ENCODE measurements at places on chromosomes 2 and 18. TPM values are rescaled to one million over a fixed set of nuclear protein-coding genes. Genes with fewer than 3 reads are reported as not detected.

DNA sequence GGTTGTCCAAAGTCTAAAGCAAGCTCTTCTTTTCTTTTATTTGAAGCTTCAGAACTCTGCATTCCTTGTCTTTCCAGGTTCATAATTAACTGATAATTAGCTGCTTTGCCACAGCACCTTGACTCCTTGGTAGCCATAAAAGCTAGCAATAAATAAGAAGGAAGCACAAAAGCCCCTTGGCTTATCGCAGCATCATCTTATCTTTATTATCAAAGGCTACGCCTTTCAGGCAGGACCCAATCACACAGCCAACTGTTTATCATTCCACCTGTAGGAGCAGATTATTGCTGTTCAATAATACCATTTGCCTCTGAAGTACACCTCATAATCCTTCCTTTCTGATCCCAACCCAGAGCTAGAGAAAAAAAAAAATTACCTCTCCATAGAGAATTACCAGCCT, 489.2 kb downstream of the SATB2 start:
- DNase-seq: no peak
- no peak overlapping the region for H3K4me3 ChIP-seq
- no peak overlapping the region for H3K27ac ChIP-seq

GRCh38 chr18:59353079-59353680, 5.9 kb downstream of the LMAN1 start:
- no peak overlapping the region for H3K4me3 ChIP-seq
- H3K27me3 ChIP-seq: no peaks in the 10 kb centered on the region
- peaks cover 66% of the 10 kb centered on the region for H3K36me3 ChIP-seq
- DNase-seq: no peak
- H3K27ac ChIP-seq: no peak overlapping the region

GRCh38 chr18:56933472-56933871, 213.4 kb upstream of the BOD1L2 start:
- no peak for DNase-seq
- H3K36me3 ChIP-seq: peaks cover 24% of the 10 kb centered on the region
- no peak overlapping the region for H3K4me3 ChIP-seq
- no peaks in the 10 kb centered on the region for H3K4me1 ChIP-seq
- H3K27me3 ChIP-seq: no peaks in the 10 kb centered on the region
- no peak overlapping the region for H3K27ac ChIP-seq

DNA sequence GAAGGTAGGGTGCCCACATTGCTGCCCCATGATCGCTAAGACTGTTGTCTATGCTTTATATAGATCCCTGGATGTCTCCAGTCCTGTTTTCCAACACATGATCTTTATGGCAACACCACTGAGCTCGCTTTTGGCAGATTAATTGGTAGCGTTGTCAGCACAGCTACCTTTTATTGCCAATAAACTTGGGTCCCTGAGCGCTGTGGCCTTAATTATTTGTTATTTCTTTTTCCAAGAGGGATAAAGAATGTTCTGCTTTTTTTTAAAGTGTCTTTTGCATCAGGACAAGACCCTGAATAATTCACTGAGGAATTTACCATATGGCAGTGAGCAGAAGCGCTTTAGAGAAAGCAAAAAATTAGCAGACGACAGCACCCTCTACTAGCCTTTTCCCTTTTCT, 113.5 kb downstream of the COLEC12 start:
- H3K4me1 ChIP-seq: no peaks in the 10 kb centered on the region
- H3K27ac ChIP-seq: no peak overlapping the region
- peaks cover 2% of the 10 kb centered on the region for H3K27me3 ChIP-seq
- H3K36me3 ChIP-seq: no peaks in the 10 kb centered on the region

DNA sequence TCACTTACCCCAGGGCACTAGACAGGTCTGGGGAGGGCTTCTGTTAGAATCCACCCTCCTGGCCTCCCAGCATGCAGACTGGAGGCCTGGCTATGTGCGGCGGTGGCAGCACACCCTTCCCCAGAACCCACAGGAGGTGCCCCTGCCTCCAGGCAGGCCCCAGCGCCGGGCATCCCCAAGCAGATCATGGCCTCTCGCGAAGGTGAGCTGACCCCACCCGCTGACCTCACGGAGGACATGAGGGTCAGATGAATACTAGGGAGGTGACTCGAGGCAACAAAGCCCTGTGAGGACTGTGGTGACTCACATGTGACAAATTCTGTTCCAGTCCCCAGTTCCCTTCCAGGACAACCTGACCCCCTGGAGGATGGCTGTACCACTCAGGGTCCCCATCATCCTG, 1.9 kb downstream of the MAB21L4 start:
- H3K27me3 ChIP-seq: no peaks in the 10 kb centered on the region
- no peaks in the 10 kb centered on the region for H3K36me3 ChIP-seq
- no peak overlapping the region for H3K27ac ChIP-seq
- H3K4me3 ChIP-seq: no peak overlapping the region
- DNase-seq: no peak

GRCh38 chr18:42326752-42327151, 371.7 kb downstream of the PIK3C3 start:
- H3K36me3 ChIP-seq: no peaks in the 10 kb centered on the region
- no peaks in the 10 kb centered on the region for H3K4me1 ChIP-seq
- H3K27ac ChIP-seq: no peak overlapping the region
- DNase-seq: no peak
- H3K4me3 ChIP-seq: no peak overlapping the region

DNA sequence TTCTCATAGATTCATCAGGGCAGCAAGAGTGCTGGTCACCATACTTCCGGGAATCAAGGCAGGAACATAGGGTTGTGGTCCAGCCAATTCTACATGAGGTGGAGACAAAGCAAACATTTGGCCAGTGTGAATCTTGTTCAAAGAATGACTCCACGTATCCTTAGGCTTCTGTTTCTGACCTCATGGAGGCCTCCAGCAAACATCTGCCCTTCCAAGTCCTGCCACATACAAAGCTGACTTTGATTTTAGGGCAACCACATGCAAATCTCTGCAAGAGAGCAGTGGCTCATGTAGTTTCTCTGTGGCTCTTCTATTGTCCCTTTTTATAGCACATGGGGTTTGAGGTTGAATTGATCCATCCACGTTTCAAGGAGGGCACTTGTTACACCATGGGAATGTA, 132.1 kb upstream of the MMADHC start:
- H3K27me3 ChIP-seq: no peaks in the 10 kb centered on the region
- H3K36me3 ChIP-seq: no peaks in the 10 kb centered on the region
- H3K4me1 ChIP-seq: no peaks in the 10 kb centered on the region
- no peak for DNase-seq
- no peak overlapping the region for H3K27ac ChIP-seq

DNA sequence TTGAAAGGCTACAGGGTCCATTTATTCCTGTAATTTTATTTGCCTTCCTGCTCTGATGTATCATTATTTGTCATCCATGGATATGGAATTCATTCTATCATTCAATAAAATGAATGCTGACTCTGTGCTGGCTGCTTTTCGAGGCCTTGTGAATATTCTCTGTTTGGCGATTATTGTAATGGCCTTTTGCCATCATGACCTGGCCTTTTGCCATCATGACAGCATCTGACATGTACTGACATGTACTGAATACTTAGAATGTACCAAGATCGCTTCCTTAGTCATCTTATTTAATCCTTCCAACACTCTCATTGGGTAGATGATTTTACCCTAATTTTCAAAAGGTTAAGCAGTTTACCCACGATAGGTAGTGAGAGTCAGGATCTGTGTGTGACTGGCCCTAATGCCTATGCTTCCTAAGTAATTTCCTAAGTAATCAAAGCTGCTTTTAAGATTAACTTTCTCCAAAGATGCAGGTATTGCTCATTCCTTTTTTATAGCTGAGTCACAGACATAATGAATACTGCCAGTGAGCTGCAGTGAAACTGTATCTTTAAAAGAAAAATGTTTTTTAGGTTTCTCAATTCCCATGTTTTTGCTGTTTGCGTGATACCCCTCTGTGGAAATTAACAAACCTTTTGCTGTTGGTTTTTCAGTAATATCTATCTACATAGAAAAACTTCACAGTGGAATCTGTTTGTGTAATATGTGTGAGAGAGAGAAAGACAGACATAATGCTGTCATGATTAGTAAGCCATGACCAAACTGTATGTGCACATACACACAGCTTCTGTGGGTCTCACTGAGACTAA, 127.8 kb downstream of the CERS6 start:
- no peak for DNase-seq
- no peak overlapping the region for H3K4me3 ChIP-seq
- H3K27me3 ChIP-seq: no peaks in the 10 kb centered on the region
- no peak overlapping the region for H3K27ac ChIP-seq
- peaks cover 11% of the 10 kb centered on the region for H3K4me1 ChIP-seq

DNA sequence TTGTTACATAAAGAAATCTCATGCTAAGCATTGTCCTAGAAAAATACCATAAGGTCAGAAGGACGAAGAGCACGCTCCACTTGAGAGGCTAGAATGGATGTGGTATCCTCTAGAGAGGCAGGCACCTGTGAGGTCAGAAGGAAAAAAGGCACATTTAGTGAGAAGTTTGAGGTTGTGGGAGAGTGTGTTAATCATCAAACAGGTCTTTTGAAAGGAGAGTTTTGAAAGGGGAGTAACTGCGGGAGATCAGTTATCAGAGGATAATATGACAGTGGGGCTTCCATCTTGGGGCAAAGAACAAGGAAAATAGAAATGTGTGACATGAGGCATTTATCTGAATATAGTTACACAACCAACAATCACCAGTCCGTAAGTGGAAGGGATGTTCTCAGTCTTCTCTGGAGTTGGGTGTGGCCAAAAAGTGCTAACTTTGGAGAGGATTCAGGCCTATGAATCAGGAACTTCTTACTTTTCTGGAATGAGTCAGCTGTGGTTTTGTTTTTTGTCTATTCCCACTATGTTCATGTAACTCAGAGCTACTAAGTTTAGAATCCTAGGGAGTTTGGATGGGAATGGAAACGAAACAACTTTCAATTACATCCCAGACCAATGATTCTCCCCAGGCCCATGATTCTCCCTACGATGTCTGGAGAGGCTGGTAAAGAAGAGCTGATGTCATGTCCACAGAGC, 451.4 kb upstream of the ST6GAL2 start:
- no peaks in the 10 kb centered on the region for H3K36me3 ChIP-seq
- DNase-seq: no peak
- no peak overlapping the region for H3K27ac ChIP-seq
- H3K27me3 ChIP-seq: no peaks in the 10 kb centered on the region
- no peaks in the 10 kb centered on the region for H3K4me1 ChIP-seq
- H3K4me3 ChIP-seq: no peak overlapping the region

Gene C18orf54
- 0.44 TPM for total RNA-seq

Gene ANKRD29
- 0.28 TPM for total RNA-seq

- H3K27me3 ChIP-seq: no peaks in the 10 kb centered on the region
- no peaks in the 10 kb centered on the region for H3K36me3 ChIP-seq
- no peak for DNase-seq
- peaks cover 4% of the 10 kb centered on the region for H3K4me1 ChIP-seq
Observed at GRCh38 chr2:7835693-7836680, 845.9 kb upstream of the ID2 start.

Gene SKOR2
- total RNA-seq: not detected

Gene KATNAL2
- 2.0 TPM for total RNA-seq

Gene TDRD15
- not detected for total RNA-seq

Gene NDUFV2
- 230 TPM for total RNA-seq

DNA sequence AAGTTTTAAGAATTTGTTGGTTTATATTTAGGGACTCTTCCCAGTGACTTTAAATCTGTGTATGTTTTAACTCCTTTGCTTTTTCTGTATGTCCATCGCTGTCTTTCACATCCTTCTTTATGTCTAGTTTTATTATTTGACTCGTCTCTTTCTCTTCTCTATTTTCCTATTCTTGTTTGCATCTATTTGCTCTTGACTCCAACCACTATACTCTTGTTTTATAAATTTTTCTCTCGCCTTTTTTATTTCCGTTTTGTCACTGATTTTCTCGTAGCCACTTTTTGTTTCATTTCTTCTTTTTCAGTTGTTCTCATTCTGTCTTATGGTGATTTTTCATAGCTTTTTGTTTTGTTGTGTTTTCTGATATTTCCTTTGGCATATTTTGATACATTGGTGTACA, 170.5 kb upstream of the NETO1 start:
- no peaks in the 10 kb centered on the region for H3K4me1 ChIP-seq
- DNase-seq: no peak
- H3K36me3 ChIP-seq: no peaks in the 10 kb centered on the region
